ENCODE measurements at places on chromosomes 5 and 9.
A peak's percentile ranks its signal among the peaks of the same experiment; 100 is the strongest.

DNA sequence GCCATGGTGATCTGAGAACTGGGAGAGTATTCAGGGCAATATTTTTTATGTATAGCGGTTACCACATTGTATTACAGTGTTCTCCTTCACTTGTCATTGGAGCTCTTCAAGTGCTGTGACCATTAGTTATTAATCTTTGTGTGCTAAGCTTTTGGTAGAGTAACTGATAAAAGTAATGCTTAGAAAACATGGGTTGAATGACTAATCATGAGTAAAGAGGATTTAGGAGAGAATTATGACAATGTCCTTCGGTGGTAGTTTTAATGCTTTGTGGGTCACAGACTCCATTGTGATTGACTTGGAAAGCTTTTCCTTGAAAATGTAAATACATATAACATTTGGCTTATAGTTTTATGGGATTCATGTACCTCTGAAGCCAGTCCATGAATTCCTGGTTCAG, 21.4 kb downstream of the TGFBR1 start:
- DNase-seq = peak; percentile 40

DNA sequence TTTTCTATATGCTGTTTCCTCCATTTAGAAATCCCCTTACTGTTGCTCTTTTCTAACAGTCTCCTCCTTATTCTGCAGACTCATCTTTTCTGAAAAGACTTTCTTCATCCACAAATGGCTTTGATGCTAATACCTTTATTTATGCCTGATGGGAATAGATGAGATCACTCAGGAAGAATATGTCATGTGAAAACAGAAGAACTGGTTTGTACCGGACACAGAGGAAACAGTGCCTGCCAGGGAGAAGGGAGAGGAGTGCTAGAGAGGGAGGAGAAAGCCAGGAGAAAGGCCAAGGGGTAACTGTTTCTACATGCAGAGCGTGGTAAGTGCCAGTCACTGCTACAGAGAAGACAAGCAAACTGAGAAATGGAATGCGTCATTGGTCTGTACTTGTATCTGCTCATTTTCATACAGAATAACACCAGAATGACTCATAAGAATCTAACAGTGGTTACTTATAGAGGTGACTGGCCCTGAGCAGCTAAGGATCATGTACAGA, 45.9 kb upstream of the PJA2 start:
- peak; percentile 100 for DNase-seq

DNA sequence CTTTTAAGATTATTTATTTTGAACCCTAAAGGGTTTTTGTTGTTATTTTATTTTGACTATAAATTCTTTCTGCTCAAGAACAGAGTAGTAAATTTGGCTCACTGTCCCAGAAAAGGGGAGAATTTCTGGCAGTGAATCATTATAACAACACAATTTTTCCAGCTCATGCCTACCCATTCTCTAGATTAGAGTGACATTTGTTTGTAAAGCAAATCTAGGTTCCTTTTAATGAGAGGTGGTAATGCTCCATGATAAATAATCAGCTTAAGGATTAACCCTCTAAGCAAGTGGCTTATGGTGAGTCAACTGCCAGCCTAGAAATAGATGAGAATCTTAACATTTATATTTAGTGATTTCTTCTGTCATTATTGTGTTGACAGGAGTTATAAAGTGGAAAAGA, 409.2 kb downstream of the NFIB start:
- peak; percentile 10 for DNase-seq

GRCh38 chr5:146249801-146250200, 46.4 kb downstream of the RBM27 start:
- no peak for DNase-seq

DNA sequence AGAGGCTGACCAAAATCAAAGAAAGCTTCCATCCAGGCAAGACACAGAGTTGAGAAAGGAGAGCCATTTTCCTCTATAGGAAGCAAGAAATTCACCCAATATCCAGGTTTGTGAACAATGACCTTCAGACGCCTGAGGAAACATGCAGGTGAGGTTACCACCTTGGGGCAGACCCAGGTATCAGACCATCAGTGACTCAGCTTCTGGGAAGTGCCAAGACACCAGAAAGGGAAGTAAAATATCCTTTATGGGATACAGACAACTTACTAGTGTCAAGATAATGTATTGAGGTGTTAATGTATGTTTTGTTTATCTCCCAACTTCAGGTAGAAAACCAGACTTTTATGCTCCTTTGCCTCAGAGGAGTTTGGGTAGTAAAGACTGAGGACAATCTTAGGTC, 2.2 kb upstream of the DTWD2 start:
- no peak for DNase-seq

DNA sequence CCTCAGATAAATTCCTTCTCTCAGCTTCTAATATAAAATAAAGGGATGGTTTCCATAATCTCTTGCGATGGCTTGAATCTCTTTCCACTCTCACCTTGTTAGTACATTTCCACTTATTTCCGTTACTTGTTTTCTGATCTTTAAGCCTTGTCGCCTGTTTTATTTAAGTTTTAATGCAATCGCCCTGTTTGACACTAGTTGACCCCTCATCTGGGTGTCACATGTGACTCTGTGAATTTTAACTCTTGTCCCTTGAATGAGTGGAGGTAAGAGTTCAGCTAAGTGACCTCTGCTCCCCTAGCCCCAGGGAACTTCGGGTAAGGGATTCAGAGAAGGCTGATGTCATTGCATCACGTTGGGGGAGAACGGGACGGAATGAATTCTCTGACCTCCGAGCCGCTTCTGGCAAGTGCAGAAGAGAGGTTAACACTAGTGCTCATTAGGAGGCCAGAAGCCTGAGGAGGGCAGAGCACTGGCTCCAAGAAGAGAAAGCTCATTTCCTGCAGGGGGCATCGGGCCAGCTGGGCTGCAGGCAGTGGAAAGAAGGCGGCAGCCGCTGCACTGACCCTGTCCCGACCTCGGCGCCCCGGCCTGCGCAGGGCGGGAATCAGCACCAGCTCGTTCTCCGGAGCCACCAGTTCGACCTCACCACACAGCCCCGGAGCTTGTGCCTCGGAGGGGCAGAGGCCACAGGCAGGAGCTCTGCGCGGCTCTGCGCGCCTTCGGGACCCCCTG, 569 bp downstream of the HINT2 start:
- peak; percentile 55 for DNase-seq

DNA sequence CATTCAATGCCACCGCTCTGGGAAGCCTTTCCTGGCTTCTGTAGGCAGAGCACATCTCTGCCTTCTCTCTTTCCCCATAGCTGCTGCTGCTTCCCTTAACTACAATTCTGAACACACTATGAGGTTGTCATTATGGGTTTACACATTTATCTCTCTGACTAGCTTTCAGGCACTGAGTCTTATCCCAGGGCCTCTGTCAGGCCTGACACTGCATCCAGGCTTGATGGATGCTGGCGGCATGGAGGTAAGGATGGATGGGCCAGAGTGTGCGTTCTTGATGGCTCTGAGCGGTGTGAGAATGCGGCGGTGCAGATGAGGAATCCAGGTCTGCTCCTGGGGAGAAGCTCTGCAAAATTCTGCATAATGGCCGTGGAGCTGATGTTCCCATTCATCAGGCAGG, 6.3 kb downstream of the KCNIP1 start:
- DNase-seq = no peak

- DNase-seq = peak; percentile 67
Measured at GRCh38 chr9:92196909-92197308, 81.7 kb upstream of the SPTLC1 start.

- DNase-seq = peak; percentile 10
Measured at GRCh38 chr9:84140535-84141101, 160.0 kb downstream of the RMI1 start.

DNA sequence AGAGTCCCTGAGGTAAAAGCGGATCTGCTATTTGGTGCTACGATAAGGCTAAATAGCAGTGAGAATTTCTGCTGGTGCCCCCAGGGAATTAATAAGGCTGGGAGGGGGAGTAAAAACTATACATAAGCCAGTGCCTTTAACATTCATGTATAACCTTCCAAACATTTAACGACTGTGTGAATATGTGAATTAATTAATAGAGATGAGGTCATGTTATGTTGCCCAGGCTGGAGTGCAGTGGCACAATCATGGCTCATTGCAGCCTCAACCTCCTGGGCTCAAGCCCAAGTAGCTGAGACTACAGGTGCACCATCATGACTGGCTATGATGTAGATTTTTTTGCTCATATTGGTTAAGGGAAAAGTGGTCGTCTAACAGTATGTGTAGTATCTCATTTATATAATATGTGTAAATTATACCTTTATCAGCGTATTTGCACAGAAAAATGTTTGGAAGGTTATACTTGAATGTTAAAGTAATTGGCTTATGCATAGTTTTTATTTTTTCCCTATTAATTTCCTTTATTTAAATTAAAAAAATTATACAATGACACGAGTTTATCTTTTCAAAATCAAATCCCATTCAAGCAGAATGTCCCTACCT, 64.6 kb downstream of the EHMT1 start:
- no peak for DNase-seq

GRCh38 chr9:137247135-137247915, 3.8 kb upstream of the STPG3 start:
- DNase-seq = peak; percentile 54

DNA sequence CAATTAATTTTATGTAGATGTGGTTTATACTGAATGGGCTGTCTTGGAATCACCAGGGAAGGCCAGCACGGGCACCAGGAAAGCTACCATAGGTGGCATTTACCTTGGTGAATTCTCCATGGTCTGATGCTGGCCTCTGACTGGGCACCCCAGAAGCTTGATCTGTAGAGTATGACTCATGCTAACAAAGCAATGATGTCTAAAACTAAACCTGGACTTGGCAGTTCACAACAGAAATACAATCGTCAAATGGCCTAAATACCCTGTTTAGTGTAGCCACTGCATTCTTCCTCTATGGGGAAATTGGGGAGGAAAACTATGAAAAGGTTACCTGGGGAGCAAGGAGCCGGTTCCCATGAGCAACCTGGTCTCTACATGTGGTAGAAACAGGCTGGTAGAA, 98.0 kb downstream of the ATPSCKMT start:
- DNase-seq = peak; percentile 6

- no peak for DNase-seq
Measured at GRCh38 chr5:60415443-60415842, 284.5 kb downstream of the DEPDC1B start.

DNA sequence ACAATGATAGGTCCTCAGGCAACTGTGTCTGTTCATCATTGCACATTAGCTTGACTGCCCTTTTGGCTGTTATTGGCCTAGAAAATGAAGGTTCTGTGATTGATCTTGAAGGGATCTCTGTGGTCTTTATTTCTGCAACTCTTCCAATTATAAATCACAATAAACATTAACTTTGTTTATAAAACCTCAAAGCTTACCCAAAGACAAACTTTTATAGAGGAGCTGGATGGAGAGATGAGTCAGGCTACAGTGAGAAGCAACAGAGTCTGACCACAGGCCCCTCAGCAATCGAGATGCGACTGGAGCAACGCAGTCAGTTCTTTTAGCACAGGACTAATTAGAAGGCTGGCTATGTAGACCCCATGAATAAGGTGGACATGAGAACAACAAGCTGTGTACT, 5.3 kb downstream of the MACROH2A1 start:
- DNase-seq = peak; percentile 73

DNA sequence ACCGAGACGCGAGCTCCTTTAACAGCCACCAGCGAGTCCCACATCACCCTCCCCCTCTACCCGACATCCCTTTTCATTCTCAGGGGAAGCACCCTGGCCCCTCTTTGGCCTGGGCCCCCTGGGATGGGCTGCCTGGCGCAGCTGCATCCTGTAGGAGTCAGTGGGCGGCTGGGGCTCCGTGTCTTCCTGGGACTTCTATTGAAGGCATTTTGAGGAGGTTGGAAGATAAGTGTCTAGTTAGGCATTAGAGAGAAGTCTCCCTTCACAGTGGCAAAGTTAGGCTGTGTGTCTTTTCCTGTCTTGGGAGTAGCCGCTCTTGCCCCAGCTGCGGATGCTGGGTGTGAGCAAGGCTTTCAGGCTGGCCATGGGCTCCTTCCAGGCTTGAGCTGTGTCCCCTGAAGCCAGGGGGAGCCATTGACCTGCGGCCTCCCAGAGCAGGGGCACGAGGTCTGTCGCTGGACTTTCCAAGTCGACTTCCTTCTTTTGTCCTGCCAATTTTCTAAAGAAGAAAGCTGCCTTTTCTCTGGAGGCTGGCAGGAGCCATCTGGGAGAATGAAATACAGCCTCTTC, 18.6 kb upstream of the NKD2 start:
- no peak for DNase-seq

DNA sequence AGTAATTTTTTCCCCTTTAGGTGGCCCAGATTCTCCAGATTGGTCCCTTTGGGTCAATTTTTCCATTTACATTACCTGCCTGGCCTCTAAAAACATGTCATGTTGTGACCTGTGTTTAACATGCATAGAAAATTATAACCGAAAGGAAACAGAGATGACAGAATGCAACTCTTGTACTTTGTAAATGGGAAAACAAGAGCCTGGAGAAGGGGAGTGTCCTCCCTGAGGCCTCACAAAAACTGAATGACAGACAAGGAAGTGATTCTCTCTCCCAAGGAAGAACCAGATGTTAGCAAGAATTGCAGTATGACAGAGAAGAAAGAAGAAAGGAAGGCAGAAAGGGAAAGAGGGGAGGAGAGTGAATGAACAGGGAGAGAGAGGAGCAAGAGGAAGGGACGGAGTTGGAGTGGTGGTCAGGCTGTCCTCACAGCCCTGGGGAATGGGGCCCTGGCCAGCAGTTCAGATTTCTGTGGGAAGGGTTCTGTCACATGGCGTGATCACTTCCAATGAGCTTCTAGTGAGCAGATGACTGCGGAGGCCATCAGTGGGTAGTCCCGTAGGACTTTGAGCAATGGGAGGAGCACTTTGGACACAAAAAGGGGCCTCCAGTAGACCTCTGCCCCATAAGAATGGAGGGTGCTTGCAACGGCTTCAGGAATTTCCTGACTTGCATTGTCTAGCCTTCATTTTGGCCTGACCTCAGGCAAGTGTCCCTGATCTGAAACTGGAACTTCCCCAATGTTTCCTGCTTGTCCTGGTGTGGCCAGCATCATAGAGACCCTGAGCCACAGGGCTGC, 31.6 kb downstream of the ABLIM3 start:
- no peak for DNase-seq

DNA sequence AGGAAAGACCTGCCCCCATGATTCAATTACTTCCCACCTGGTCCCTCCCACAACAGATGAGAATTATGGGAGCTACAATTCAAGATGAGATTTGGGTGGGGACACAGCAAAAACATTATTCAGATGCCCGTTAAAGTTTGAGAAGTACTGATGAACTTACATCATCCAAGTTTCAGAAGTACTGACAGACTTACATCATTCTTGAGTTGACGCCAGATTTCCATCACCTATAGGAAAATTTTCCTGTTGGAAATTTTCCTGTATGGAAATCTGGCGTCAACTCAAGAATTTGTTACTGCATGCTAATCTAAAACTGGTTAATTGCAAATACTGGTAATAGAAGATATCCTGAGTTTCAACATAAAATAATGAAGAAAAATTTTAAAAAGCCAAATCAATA, 975.9 kb downstream of the MAT2B start:
- no peak for DNase-seq

- DNase-seq = peak; percentile 76
Measured at GRCh38 chr9:103397868-103398600, 402.9 kb downstream of the CYLC2 start.

- DNase-seq = no peak
Measured at GRCh38 chr5:132430746-132431145, 59.8 kb downstream of the IRF1 start.
